ENCODE measurements at places on chromosomes 11 and 22. TPM values are rescaled to one million over a fixed set of nuclear protein-coding genes. Genes with fewer than 3 reads are reported as not detected.

The TSPAN32 gene
- not detected for total RNA-seq

The ELFN2 gene
- 36.6 TPM for total RNA-seq

The USP2 gene
- total RNA-seq = 2.7 TPM

The SPDYC gene
- total RNA-seq = not detected

The OR4D9 gene
- not detected for total RNA-seq

The CCDC73 gene
- not detected for total RNA-seq

The CABP4 gene
- 2.5 TPM for total RNA-seq

The MMP27 gene
- total RNA-seq = not detected

The TNKS1BP1 gene
- total RNA-seq = 181 TPM

The ADAMTS15 gene
- 2.2 TPM for total RNA-seq

The MAPK8IP1 gene
- 18.8 TPM for total RNA-seq

The TSKU gene
- 89.3 TPM for total RNA-seq

The NLRP14 gene
- total RNA-seq = not detected

The CCDC134 gene
- 33.3 TPM for total RNA-seq

The C11orf91 gene
- total RNA-seq = not detected

The MMP11 gene
- total RNA-seq = 2.4 TPM

The SNX15 gene
- total RNA-seq = 38.2 TPM

The DEPDC7 gene
- 1.2 TPM for total RNA-seq

The MUC6 gene
- 0.07 TPM for total RNA-seq

The C22orf42 gene
- not detected for total RNA-seq

The LTO1 gene
- 50.3 TPM for total RNA-seq

The TUBA8 gene
- not detected for total RNA-seq

The SPON1 gene
- 0.48 TPM for total RNA-seq
